WTC11 (cell line): ENCODE measurements at places on chromosomes 7 and 10. TPM values are rescaled to one million over a fixed set of nuclear protein-coding genes. Genes with fewer than 3 reads are reported as not detected.

GRCh38 chr10:51718804-51719291 is 19.5 kb upstream of the CSTF2T start:
- no peak for DNase-seq

AP1S1 gene
- 60.7 to 80.0 TPM (median 78.2 TPM) in 3 replicates for total RNA-seq

DNA sequence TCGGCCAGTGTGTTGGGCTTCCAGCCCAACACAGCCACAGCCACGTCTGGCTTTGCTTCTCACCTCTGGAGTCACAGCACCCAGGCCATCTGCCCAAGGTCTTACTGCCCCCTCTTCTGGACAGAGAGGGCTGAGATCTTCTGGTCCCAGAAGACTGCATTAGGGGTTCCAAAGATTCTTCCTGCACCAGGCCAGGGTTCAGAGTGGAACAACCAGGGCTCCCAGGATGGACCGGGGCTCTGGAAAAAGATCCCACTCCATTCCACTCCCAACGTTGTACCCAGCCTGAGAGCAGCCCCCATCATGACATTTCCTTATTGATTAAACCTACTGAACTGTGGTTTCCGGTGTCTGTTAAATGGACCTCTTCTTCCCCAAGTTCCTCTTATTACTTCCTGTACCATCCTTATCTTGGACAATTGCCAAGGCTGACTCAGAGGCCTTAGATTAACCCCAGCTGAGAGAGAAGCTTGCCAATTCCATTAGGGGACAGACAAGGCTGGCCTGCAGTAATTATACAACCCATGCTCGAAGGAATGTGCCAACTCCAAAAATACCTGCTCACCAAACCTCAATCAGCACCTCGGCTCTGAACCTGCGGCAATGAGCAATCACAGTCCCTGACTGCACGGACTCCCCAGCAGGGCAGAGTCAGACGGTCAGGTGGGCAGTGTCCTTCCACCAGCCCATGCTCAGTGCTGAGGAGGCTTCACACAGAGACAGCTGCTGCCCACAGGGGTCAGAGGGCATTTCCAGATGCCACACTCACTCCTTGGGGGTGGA is 47.9 kb upstream of the NPFFR1 start:
- peak; percentile 26 for DNase-seq

DNA sequence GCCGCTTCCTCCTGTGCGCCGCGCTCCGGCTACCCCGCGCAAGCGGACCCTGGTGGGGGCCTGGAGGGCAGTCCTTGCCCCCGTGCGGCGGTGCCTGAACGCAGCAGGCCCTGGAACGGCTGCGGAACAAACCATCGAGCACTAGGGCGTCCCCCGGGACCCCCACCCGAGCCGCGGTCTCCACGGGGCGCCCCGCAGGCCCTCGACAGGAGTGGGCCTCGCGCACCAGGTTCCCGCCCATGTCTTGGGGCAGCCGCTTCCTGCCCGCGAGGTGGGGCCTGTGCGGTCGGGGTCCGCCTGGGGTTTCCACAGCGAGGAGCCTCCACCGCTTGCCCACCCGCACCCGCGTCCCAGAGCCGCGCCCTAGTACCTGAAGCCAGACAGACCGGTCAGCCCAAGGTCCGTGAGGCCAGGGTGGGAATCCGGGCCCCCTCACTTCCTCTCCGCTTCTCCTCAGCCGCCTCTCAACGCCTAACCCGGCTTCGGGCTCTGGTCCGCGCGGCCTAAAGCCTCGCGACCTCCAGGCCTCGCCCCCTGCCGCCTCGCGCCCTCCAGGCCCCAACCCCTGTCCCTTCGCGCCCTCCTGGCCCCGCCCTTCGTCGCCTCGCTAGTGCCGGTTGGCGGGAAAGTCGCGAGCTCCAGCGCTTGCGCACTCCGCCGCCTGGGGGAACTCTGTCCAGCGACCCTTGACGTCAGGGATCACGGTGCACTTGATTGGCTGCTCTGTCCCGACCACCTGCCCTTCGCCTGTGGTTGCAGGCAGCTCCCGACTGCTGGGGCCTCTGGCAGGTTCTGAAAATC is 7.0 kb upstream of the GBX1 start:
- peak; percentile 82 for DNase-seq

GRCh38 chr10:112966194-112966855 is 16.3 kb downstream of the TCF7L2 start:
- DNase-seq: no peak
